ENCODE measurements at places on chromosomes 2 and 18.
A peak's percentile ranks its signal among the peaks of the same experiment; 100 is the strongest.

- no peak for DNase-seq
Observed at GRCh38 chr2:8648441-8649213, 33.2 kb upstream of the ID2 start.

- DNase-seq: no peak
Observed at GRCh38 chr2:12727641-12728040, 10.9 kb downstream of the TRIB2 start.

DNA sequence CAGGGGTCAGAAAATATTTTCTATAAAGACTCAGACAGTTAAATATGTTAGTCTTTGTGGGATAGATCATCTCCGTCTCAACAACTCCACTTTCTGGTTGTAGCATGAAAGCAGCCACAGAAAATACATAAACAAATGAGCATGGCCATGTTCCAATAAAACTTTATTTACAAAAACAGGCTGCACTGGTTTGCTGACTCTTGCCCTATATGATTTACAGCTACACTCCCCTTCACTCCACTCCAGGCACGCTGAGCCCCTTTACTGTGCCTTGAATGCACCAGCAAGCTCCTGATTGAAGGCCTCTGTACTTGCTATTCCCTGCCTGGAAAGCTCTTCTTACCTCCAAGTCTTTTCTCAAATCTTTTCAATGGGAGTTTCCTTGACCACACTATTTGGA is 5.8 kb upstream of the STAMBP start:
- DNase-seq: no peak

GRCh38 chr2:64987001-64987955 is 1.9 kb upstream of the SLC1A4 start:
- DNase-seq: no peak

DNA sequence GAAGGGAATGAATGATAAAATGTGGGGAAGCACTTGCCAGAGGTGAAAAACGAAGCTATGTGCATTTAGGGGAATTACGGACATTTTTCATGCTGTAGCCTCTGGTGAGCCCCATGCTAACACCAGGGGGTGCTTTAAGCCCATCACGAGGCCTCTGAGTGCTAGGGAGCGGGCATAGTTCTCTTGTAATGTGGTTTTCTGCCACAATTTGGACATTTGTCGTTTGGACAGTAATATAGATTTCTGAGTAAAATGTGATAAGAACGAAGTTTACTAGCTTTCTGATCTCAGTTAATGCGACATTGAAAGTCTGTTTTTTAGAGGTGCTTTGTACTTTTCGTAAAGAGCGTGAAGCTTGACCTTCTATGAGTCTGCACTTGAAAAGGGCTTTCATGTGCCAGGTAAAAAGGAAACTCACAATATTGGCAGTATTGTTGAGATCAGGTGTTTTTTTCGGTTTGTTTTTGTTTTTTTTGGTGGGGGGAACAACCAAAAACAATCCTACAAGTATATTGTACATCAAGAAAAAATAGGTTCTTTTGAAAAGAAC is 50.6 kb downstream of the TRAF3IP1 start:
- peak; percentile 70 for DNase-seq

DNA sequence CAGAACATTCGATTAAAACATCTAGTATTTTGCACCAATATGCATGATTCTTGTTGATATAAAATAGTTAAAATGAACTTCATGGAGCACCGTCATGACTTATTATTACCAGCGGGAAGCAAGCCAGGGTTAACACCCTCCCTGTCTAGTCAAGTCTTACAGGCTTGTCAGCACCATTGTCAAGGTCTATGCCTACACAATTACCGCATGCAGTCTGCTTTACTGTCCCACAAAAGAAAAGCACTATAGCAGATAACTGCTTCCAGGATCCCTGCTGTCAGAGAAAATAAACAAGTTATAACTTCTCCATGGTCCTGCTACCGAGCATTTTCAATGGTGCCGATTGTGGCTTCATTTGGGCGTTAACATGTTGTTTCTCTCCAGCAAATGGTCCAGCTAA is 968.0 kb upstream of the FAM98A start:
- DNase-seq: no peak

- DNase-seq: no peak
Observed at GRCh38 chr2:56806924-56807323, 623.1 kb downstream of the CCDC85A start.

DNA sequence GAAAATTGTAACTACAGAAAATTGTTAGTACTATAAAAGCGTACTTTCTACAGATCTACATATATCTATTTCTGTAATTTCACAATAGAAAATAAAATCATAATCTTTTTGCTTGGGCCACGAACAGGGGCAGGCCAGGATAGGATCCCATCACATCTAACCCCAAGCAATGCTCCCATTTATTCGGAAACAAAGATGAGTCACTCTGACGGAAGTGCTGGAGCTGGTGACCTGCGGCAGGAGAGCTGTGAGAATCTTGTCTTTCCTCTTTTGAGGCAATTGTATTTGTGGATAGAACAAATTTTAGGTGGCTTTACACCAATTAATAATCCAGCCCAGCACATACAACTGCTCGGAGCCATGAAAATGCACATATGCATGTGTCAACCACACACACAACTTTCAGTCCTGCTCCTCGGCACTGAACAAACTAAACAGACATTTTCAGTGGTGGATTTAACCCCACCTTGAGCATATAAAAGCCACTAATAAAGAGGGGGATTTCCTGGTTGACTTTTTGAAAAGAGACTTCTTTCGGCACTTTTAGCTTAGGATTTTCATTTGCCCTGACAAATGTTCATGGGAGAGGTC is 22.3 kb upstream of the INSIG2 start:
- no peak for DNase-seq

GRCh38 chr2:85678377-85678776 is 10.4 kb upstream of the SFTPB start:
- DNase-seq: no peak

DNA sequence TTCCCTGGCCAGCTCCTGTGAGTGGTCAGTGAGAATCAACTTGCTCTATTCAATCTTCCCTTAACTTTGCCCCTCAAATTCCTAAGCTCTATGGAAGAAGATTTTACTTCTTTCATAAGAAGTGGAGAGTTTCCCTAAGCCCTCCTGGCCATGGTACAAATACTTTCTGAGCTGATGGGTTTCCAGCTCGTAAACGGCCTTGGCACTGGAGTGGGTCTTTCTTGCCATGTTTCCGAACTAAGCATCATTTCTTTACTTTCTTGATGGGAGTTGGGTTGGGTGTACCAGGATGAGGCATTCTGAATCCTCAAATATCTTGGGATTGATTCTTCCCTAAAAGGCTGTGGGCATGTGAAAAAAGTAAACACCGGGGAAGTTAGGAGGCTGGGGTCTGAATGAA is 72.5 kb downstream of the ACKR3 start:
- no peak for DNase-seq

- no peak for DNase-seq
Observed at GRCh38 chr2:107712857-107713256, 113.8 kb upstream of the RGPD4 start.

GRCh38 chr2:159939946-159940345 is 122.5 kb downstream of the PLA2R1 start:
- DNase-seq: no peak

DNA sequence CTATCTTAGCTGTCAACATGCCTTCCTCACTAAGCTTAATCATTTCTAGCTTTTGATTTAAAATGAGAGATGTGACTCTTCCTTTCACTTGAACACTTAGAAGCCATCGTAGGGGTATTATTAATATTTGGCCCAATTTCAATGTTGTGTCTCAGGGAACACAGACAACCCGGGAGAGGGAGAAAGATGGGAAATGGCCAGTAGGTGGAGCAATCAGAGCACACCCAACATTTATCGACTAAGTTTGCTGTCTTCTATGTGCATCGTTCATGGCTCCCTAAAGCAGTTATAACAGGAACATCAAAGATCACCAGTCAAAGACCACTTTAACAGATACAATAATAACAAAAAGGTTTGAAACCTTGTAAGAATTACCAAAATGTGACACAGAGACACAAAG is 110.2 kb downstream of the OLA1 start:
- no peak for DNase-seq

- no peak for DNase-seq
Observed at GRCh38 chr2:235418918-235419317, 74.9 kb upstream of the AGAP1 start.

- no peak for DNase-seq
Observed at GRCh38 chr2:126707941-126708340, 52.0 kb downstream of the GYPC start.

DNA sequence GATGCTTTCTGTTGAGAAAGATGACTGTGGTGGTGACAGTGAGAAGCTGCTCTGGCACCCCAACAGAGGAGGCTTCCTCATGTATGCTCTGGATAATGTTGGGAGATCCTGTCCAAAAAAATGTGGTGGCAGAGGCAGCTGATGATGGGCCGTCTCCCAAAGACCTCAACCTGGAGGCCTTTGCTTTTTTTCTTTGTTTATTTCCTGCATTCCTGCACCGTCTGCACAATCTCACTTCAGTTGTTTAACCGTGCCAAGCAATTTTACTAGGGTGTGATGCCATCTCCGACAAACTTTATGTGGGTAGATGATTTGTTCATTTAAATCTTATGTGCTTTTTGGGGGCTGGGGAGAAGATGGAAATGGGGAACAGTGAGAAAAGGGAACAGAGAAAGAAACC is 62.2 kb upstream of the IGFBP5 start:
- no peak for DNase-seq

DNA sequence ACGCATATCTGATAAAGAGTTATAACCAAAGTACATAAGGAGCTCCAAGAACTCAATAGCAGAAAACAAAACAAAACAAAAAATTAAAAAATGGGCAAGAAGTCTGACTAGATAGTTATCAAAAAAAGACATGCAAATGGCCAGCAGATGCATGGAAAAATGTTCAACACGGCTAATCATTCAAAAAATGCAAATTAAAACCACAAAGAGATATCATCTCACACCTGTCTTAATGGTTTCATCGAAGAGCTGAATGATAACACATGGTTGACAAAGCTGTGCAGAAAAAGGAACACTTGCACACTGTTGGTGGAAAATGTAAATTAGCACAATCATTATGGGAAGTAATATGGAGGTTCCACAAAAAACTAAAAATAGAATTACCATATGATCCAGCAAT is 751.3 kb upstream of the POU3F3 start:
- no peak for DNase-seq

GRCh38 chr2:131556998-131557397 is 29.3 kb downstream of the CCDC74A start:
- no peak for DNase-seq

- no peak for DNase-seq
Observed at GRCh38 chr2:188922191-188922590, 52.0 kb upstream of the COL3A1 start.

- no peak for DNase-seq
Observed at GRCh38 chr2:122866095-122866494, 1110.6 kb downstream of the TSN start.

GRCh38 chr2:36578343-36579296 is 19.3 kb downstream of the FEZ2 start:
- DNase-seq: no peak

- DNase-seq: no peak
Observed at GRCh38 chr2:155727187-155727895, 605.2 kb downstream of the NR4A2 start.

- no peak for DNase-seq
Observed at GRCh38 chr2:905091-905832, 45.4 kb upstream of the SNTG2 start.

GRCh38 chr18:48004577-48004976 is 74.1 kb upstream of the SMAD2 start:
- no peak for DNase-seq

GRCh38 chr2:75361486-75361885 is 162.2 kb upstream of the TACR1 start:
- no peak for DNase-seq

GRCh38 chr2:152646775-152647174 is 70.5 kb downstream of the PRPF40A start:
- no peak for DNase-seq

DNA sequence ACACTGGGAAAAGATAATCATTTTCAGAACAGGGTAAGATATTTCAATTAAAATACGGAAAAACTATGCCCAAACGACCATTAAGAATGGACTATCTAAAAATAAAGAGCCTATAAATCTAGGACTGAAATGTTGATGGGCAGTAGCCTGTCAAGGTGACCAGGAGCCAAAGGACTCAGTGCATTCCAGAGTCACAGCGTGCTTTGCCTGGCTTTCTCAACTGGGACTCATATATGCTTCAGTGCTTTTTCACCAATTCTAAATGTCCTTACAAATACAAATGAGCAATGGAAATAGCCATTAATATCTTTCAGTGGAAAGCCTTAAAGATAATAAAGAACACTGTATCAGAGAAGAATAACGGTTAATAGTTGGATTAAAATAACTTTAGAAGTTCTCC is 35.4 kb downstream of the PREPL start:
- no peak for DNase-seq

Measured in glutamatergic neuron (in vitro differentiated cells).